Skin of body (tissue), 3 donors: ENCODE measurements at places on chromosomes 2 and 18. TPM values are rescaled to one million over a fixed set of nuclear protein-coding genes. Genes with fewer than 3 reads are reported as not detected.
A peak's percentile ranks its signal among the peaks of the same experiment; 100 is the strongest.

DNA sequence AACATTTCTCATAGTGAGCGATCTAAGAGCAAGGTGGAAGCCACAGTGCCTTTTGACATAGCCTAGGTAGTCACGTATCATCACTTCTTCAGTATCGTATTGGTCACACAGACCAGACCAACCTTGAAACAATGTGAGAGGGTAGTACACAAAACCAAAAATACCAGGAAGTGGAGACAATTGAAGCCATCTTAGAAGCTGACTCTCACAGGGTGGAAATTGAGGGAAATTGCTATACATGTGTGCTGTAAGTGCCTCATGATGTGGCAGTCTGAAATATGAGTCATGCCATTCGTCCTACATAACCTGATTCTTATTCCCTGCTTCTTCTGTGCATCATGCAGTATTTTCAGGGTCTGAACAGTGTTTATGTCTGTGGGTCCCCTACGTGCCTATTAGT lies 62.3 kb upstream of the STON1 start:
- no peak for DNase-seq

- DNase-seq = no peak
These were observed 177.8 kb downstream of the PRPF40A start for GRCh38 chr2:152539424-152539823.

DNA sequence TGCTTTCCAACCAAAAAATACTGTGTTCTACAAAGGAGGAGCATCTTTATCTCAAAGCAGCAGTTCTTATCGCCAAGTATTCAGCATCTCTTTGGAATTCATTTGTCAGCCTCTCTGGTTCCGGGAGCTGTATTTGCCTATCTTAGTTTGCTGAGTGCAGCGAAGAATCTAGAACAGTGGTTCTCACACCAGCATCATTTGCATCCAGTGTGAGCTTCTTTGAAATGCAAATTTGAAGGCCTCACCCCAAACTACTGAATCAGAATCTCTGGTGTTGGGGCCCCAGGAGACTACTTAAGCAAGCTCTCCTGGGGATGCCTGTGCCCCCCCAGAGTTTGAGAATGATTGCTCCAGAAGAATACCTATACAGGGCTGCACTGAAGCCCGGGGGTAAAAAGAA lies 1.5 kb upstream of the PTPN2 start:
- no peak for DNase-seq

- DNase-seq = no peak
These were observed 91.8 kb downstream of the MTCL1 start for GRCh38 chr18:8797206-8797605.

ARHGEF4 gene
- 19.9 TPM for total RNA-seq

EXOC6B gene
- total RNA-seq = 45.3 TPM

DNA sequence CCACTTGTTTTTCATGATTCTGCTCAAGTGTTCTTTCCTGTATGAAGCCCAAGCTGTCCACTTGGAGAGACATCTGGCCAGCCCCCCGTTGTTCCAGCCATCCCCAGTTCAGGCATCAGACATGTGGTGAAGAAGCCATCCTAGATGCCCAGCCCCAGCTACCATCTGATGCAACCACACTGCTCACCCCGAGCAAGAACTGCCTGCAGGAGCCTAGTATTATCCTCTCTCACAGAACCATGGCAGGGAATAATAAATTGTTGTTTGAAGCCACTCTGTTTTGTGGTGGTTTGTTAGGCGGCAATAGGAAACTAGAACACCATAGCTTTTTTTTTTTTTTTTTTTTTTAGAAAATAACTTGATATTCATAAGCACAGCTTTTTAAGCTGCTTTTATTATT lies 19.5 kb upstream of the DARS1 start:
- DNase-seq = no peak

- no peak for DNase-seq
These were observed 16.7 kb downstream of the NOSTRIN start for GRCh38 chr2:168819050-168819715.

DNA sequence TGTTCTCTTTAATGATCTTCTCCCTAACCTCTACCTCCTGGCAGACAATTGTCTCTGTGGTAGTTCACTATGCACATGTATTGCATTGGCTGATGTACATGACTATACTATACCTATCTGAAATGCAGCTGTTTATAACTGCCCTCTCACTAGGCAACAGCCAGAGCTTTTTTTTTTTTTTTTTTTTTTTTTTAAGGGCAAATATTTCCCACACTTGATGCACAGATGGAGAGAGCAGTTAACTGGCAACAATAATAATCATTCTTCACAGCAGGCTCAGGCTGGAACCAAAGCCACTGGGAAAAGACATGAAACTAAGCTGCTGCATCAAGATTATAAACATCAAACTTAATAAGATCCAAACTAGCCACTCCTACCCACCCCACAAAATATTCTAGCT lies 707.7 kb downstream of the LRP1B start:
- DNase-seq = no peak

- peak; percentile 29 for DNase-seq
These were observed at the start of gene LRP1B for GRCh38 chr2:142131010-142131669. TSS of gene LRP1B (minus strand) at chr2:142131016. CDS start at chr2:142130729, 287 bp downstream.

SPDYA gene
- total RNA-seq = 3.3 TPM

ZC3H8 gene
- 14.4 TPM for total RNA-seq

DNA sequence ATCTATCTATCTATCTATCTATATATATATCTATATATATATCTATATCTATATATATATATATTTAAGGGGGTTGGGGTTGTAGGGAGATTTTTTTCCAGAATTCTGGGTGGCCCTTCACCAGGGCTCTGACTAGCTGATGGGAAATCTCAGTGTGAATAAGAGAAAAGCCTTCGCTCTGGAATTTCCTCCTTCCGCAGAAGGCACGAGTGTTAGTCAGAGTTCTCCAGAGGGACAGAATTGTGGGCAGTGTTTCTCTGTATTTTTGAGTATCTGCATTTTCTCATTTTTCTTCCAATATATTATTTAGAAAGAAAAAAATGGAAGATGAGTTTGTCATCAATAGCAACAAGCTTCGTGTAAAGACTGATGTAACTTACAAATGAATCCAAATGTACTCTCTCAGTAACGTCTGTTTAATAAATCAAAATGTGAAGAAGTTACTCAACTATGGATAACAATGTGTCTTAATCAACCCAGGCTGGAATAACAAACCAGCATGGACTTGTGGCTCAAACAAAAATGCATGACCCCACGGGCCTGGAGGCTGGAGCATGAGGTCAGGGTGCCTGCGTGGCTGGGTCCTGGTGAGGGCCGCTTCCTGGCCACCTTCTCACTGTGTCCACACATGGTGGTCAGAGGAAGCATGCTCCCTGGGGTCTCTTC lies 10.6 kb upstream of the SNTG2 start:
- DNase-seq = peak; percentile 67

BBS5 gene
- 10.6 TPM for total RNA-seq

DNA sequence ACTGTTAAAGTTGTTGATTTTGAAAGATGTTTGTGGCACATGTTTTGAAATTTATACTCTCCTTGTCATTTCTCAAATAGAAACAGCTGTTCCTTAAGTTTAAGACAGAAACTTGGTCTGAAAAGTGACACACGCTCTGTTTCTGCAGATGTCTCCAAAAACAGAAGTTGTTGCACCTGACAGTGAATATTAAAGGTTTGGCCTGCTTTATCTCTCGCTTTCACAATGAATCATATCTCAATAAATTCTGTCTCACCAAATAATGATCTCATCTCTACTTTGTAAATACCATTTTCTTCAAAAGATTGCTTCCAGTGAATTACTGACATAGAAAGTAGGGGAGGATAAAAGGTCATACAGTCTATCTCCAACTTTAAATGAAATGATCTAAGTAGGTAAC lies 294.9 kb upstream of the SYT4 start:
- DNase-seq = peak; percentile 34

CCDC195 gene
- not detected for total RNA-seq

DNA sequence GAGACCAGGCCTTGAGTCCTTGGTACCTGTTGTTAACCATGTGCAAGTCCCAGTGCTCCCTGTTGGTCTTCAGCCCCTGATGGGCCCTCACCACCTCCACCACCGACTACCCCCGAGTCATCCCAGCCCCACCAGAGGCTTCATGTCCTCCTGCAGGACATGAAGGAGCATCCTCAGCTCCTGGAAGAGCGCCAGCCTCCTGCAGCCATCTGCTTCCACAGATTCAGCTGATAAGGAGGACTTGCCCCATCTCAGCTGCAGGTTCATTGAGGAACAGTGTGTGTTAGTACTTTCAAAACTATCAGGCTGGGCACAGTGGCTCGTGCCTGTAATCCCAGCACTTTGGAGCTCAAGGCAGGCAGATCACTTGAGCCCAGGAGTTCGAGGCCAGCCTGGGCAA lies 151.9 kb downstream of the ATP9B start:
- DNase-seq = no peak

EGR4 gene
- 0.10 TPM for total RNA-seq

SCN3A gene
- total RNA-seq = 1.2 TPM

C2orf66 gene
- 0.69 TPM for total RNA-seq

- DNase-seq = no peak
These were observed 64.8 kb downstream of the COX7A2L start for GRCh38 chr2:42296226-42296625.

DNA sequence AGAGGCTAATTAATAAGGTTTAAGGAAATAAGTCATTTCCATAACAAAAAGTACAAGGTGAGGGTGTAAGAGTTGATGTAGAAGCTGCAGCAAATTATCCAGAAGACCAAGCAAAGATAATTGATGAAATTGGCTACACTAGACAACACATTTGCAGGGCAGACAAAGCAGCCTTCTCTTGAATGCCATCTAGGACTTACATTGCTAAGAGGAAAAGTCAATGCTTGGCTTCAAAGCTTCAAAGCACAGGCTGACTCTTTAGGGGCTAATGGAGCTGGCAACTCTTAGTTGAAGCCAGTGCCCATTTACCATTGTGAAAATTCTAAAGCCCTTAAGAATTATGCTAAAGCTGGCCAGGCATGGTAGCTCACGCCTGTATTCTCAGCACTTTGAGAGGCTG lies 728.6 kb upstream of the KLHL29 start:
- DNase-seq = no peak

AMER3 gene
- total RNA-seq = under 0.01 TPM

TUBA3E gene
- total RNA-seq = not detected

TCF23 gene
- 0.20 TPM for total RNA-seq

CCDC68 gene
- 1.3 TPM for total RNA-seq

FBXO36 gene
- total RNA-seq = 4.5 TPM

TUBA4B gene
- not detected for total RNA-seq

GRCh38 chr2:65390134-65390533 lies 42.3 kb downstream of the SPRED2 start:
- DNase-seq = no peak

DNA sequence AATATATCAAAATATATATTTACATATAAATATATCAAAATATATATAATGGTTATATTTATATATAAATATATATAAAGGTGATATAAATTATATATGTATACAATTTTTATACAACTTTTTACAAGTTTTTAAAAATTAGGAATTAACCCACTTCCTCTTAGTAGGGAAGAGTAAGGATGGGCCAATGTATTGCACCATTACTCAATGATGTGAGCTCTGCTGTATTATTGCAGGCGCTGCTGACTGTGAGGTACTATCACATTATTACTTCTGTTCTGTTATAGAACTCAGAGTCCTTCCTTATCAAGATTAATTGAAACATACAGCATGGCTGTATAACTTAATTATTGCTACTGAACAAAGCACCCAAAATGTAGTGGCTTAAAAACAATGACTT lies 46.0 kb downstream of the CCDC195 start:
- DNase-seq = no peak

DYSF gene
- 23.2 TPM for total RNA-seq

TEX51 gene
- not detected for total RNA-seq

GRCh38 chr2:239247401-239248245 lies 153.2 kb downstream of the HDAC4 start:
- DNase-seq = no peak

DNA sequence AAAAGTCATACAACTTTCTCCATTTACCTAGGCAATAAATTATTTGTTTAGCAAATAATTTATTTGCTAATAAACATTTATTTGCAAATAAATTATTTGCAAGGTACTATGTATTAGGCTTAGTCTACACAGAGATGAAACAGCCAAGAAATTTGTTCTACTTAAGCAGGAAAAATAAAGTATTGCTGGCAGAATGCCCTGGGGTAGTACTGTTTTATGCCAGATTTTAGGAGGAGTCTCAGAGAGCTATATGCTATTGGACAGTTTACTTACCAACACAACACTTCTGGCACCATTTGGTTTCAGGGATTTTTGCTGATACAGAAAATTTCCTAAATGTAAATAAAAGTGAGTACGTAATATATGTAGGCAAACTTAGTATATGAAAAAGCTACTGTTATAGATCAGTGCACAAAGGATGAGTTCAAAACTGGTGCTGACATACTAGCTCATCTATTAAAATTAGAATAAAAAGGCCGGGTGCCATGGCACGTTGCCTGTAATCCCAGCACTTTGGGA lies 23.2 kb upstream of the CDKL4 start:
- no peak for DNase-seq

- no peak for DNase-seq
These were observed 840.6 kb upstream of the SALL3 start for GRCh38 chr18:78138983-78139496.

DNA sequence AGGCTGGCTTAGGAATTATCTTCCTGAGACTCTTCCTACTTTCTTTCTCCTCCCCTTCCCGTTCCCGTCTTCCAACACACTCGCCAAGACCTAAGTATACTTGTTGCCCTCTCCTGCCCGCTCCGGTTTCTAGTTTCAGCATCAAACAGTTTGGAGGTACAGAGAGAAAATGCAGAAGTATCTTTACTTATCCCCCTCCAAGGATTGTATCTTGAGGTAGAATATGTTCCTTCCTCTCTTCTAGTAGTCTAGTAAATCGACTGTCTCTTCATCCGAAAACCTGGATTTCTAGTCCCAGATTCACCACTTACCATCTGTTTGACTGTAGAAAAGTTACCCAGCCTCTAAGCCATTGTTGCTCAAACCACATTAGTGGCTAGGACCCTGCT lies 755 bp downstream of the EIF4E2 start:
- DNase-seq = no peak

DNA sequence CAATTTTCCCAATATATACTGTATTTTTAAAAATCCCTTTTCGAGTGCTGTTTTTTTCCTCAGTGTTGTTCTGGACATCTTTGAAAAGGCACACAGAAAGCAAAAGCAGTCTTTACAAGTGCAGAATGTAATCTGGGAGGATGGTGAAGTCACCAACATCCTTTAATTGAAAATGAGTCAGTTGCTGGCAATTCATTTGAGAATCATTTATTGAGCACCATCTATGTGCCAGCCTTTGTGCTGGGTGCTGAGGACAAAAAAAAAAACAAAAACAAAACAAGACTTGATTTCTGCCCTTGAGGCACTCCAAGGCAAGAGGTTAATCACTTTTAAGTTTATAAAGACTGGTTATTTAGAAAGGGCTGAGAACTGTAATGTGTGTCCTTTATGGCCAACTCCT lies 46.7 kb upstream of the ACVR1 start:
- DNase-seq = no peak

CRYGD gene
- total RNA-seq = not detected
